Upper lobe of left lung (tissue), 6 donors: ENCODE measurements at places on chromosomes 16 and 17. TPM values are rescaled to one million over a fixed set of nuclear protein-coding genes. Genes with fewer than 3 reads are reported as not detected.

Gene ACE
- 61.1 TPM for total RNA-seq

Gene CACNG5
- not detected for total RNA-seq

Gene ADCY7
- 144 TPM for total RNA-seq

Gene ADAMTS18
- 0.13 TPM for total RNA-seq

Gene VTN
- 1.0 TPM for total RNA-seq

Gene OTOA
- not detected for total RNA-seq

Gene AKAP10
- 40.3 TPM for total RNA-seq

Gene KRT15
- 23.4 TPM for total RNA-seq

Gene KRTAP4-4
- total RNA-seq = not detected

Gene USH1G
- 0.13 TPM for total RNA-seq

Gene WNK4
- total RNA-seq = not detected

Gene AHSP
- not detected for total RNA-seq

Gene SMIM5
- 1.9 TPM for total RNA-seq

Gene APRT
- total RNA-seq = 137 TPM

Gene RNF157
- total RNA-seq = 3.7 TPM

Gene PDILT
- not detected for total RNA-seq

Gene METRNL
- 75.6 TPM for total RNA-seq

Gene CDR2L
- total RNA-seq = 19.9 TPM
